ENCODE measurements at places on chromosomes 2 and 18.

DNA sequence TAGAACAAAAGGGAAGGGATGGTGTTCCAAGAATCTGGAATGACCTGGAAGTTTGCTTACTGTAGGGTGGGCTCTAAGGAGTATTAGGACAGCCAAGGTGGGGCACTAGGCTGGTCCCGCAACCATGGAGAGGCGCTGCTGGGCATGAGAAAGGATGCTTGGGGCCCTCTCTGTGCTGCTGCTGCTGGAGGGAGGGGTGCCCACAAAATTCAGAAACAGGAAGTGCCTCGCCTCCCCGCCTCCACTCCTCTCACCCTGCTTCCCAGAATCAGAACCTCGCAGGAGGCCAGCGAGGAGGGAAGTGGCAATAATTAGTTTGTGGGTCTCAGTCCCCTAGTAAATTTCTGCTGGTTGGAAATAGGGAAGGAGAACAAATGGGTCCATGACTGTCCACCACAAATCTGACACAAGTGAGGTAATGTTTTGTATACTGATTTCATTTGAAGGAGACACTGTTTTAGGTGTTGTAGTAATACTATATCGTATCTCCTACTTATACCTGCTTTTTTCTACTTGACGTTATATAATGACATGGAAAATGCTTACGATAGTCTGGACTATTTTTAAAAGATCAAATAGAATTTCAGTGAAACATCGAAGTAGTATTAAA lies 7.9 kb upstream of the PDCL3 start:
- no peak for DNase-seq

DNA sequence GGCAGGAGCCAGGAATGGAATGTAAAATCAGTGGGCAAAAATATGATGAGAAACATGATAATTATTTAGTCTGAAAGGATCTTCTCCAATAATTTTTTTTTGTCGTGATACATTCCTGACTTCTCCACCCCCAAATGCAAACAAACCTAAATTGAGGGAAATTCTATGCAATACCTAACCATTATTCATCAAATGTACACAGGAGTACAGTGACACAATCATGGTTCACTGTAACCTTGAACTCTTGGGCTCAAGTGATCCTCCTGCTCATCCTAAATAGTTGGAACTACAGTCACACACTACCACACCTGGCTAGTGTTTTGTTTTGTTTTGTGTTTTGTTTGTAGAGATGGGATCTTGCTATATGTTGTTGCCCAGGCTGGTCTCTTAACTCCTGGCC lies 46.5 kb downstream of the RAB10 start:
- no peak for DNase-seq

- DNase-seq, result no peak
Observed at GRCh38 chr18:49847524-49847923, 34.2 kb upstream of the ACAA2 start.

- no peak for DNase-seq
Observed at GRCh38 chr2:150165988-150166312, 321.5 kb downstream of the RND3 start.

- no peak for DNase-seq
Observed at GRCh38 chr2:39541011-39541930, 104.2 kb upstream of the MAP4K3 start.

GRCh38 chr2:201999279-201999678 lies 34.4 kb upstream of the FZD7 start:
- DNase-seq, result no peak

DNA sequence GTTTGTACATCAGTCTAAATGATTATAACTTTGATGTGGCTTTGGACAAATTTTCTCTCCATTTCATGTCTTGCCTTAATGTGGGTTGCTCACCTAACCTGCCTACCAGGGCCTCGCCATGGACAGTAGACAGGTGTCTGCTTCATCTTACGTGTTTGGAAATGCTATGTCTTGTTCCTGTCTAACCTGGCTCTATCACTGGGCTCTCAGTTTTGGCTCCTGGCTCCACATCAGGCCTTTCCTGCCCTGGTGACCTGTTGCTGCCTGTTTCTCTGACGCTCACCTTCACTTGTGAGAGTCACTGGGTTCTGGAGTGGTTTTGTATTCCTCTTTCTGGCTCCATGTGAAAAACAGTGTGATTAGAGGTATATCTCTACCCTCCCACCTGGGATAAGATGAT lies 65.9 kb downstream of the PHLPP1 start:
- DNase-seq, result no peak

DNA sequence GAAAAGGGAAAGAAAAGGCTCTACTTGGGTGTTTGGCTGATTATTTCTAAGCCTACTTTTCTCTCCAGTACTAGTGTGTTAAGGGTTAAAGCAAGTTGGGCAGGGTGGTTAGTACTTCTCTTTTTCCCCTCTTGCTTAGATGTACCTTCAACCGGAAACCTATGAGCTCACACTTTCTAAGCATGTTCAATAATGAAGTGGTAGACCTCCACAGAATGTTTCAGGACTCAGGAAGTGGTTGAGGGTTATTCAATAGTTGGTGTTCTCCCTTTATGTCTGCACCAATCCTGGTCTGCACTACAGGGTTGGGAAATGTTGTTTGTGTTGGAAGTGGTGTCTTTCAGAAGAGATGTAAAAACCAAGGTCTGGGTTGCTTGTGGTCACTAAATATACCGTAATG lies 137.1 kb downstream of the ZEB2 start:
- no peak for DNase-seq

- no peak for DNase-seq
Observed at GRCh38 chr18:23143016-23143814, 7.9 kb downstream of the CABLES1 start.

- DNase-seq, result no peak
Observed at GRCh38 chr2:85999061-85999831, 106.4 kb downstream of the POLR1A start.

- DNase-seq, result no peak
Observed at GRCh38 chr18:5842653-5843052, 52.7 kb downstream of the TMEM200C start.

GRCh38 chr2:145687442-145688134 lies 1167.7 kb upstream of the ZEB2 start:
- DNase-seq, result no peak

GRCh38 chr18:22701326-22701725 lies 231.8 kb upstream of the RBBP8 start:
- DNase-seq, result no peak

DNA sequence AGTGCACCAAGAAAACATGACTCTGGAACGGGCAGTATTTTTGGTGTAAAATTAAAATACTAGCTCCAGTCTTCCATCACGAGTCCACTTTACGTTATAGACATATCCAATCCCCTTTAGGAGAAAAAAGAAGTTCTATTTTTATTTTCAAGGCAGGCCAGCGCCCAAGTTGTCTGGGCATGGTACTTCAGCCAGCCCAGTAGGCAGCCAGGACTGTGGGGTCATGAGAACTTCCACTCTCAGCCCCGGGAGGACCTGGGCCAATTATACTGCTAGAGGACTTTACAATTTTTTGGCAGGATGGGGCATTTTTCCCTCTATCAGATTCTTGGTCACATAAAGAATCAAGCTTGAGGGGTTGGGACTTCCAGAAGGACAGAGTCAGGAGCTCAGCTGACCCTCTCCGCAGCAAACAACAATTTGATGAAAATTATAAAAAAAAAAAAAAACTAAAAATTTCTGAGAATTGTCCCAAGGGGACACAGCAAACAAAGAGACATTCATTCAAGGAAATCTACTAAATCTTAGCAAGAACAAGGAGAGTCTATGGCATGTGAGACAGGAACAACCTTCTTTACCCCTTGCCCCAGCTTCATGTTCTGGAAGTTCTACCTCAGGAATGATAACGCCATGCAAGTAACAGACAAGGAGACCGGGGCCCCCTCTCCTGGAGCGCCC lies 37.3 kb upstream of the B3GNT2 start:
- no peak for DNase-seq

DNA sequence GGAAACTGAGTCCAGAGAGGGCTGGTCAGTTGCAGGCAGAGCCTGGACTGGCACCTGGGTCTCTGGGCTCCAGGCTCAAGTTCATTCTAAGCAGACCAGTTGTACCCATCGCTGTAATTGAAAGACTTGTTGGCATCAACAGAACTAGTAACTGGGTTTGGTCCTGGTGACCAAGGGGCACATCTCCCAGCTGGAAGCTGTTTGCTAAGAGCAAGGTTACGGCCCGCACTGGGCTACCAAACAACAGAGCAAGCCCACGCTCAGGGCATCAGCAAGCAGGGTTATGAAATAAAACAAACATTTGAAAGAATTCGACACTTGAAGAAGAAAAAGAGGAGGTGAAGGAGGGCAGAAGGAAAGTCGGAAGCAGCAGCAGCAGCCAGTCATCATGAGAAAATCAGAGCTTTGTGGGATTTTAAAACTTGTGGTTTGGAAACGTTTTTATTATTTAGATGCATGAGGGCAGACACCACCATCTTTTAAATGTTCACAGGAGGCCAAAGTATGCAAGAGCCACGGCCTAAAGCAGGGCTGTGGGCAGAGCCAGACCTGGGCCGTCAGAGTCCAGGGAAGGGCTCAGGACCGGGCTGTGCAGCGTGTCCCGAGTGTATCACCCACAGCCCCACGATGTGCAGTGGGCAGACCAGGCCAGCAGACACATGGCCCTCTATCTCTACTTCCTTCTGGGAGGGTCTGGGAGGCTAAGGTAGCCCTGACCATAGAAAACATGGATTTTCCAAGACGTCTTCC lies 220.3 kb downstream of the BCL2 start:
- no peak for DNase-seq

- no peak for DNase-seq
Observed at GRCh38 chr2:161044095-161044865, 115.9 kb upstream of the TANK start.

GRCh38 chr2:64410671-64411070 lies 43.3 kb upstream of the LGALSL start:
- DNase-seq, result no peak

- no peak for DNase-seq
Observed at GRCh38 chr18:75554644-75555185, 127.2 kb upstream of the SMIM21 start.

- no peak for DNase-seq
Observed at GRCh38 chr2:47838249-47838648, 55.3 kb downstream of the MSH6 start.

GRCh38 chr2:174931724-174932123 lies 73.5 kb downstream of the CHN1 start:
- no peak for DNase-seq

DNA sequence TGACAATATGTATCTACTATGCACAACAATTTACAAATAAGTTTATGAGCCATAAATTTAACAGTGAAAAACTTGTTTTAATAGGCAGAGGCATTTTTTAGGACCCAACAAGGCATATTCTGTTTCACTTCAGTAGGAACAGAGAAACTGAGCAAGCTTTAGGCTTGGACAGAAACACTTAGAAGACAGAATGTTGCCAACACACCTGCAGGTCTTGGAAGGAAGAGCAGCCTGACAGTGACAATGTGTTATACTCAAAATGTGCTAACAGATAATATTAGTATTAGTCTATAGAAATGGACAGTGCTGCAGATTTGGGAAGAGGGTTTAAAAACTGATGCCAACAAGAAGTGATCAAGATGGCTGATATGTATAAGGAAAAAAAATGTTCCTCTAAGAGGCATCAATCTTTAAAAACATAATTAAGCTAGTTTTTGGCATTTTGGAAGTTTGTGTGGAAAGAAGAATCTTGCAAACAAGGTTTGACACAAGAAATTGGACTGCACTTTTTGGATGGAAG lies 297.1 kb upstream of the FSIP2 start:
- no peak for DNase-seq

- no peak for DNase-seq
Observed at GRCh38 chr2:21044694-21045371, 960 bp upstream of the APOB start.

DNA sequence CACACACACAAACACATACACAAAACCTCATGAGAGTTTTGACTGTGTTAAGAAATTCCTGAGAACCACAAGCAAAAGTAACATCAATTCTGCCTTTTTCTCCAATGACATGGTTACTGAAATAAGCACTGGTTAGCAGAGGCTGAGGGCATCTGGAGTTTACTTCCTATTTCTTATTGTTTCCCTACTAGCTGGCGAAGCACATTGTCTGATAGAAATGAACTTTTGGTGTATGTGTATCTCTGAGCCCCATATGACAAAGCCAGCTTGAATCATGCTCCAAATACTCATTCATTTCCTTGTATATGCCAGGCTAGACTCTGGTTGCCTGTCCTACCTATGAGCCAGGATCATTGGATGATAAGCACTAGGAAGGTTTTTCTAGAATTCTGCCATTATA lies 203.1 kb downstream of the NCKAP5 start:
- DNase-seq, result no peak

DNA sequence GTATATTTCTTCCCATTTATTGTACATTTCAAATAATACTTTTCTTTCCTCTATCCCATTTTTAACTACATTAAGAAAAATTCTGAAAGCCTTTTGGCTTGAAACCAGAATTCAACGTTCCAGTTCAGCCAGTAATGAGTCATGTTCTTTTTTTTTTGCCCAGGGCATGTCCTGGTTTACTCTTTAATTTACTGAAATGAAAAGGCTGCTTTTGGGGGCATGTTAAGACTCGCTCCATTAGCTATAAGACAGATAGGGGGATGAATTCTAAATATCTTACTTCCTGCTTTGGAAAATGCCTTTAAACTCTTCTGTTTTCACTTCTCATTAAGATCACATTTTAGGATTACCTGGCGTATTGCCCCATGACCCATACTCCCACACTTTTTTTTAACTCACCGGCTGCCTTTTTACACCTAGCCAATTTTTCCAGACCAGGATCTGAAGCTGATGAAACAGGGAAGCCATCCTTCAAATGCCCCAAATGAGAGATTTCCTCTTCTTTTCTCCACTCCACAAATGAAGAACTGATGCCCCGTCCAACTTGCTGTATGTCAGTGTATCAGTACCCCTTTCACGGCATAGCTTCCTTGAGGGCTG lies 585 bp downstream of the ABCA12 start:
- DNase-seq, result no peak

GRCh38 chr2:71486881-71487640 lies 33.7 kb downstream of the DYSF start:
- no peak for DNase-seq

DNA sequence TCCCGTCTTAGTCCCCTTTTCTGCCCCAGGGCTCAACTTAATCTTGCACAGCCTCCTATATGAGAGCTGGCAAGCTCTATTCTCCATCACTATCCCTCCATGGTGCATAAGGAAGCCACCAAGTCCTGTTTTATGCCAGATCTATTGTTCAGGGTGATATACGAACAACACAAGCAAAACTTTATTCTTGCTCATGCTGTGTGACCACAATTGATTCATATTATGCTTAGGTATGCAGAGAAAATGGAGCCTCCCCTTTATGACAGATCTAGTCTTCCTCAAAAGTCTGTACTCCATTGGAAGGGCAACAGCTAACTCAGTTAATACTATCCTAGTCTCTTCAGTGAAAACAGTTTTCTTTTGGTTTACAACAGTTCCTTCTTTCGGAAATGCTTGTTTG lies 94.0 kb upstream of the STON1 start:
- DNase-seq, result no peak

DNA sequence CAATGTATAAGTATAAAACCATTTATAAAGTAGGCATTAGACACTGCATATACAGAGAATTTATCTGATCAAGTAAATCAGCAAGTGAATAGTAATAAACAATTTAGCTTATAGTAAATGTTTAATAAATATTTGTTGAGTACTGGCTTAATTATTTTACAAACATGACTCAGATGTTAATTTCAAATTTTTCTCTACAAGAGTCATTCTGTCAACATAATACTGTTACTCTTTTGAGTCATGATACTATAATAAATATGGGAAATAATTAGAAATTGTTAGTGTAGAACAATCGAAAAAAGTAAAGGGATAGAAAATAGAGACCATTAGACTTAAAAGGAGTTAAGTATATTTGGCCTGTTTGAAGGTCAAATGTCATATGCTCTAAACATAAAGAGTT lies 133.6 kb upstream of the MC4R start:
- DNase-seq, result no peak
